ENCODE measurements at places on chromosomes 7 and 10.

DNA sequence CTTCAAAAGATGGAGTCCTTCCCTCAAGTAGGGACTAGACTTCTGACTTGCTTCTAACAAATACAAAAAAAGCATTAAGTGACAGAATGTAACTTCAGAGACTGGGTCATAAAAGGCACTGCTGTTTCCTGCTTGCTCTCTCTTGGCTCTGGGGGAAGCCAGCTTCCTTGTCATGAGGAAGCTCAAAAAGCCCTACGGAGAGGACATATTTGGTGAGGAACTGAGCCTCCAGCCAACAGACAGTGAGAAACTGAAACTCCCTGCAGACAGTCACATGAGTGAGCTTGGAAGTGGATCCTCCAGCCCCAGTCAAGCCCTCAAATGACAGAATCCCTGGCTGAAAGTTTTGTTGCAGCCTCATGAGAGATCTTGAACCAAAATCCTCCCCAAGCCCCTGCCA, 26.3 kb upstream of the SLC35G1 start:
- no peak for DNase-seq

GRCh38 chr7:142301923-142302550, 44.2 kb upstream of the PRSS58 start:
- no peak for DNase-seq

DNA sequence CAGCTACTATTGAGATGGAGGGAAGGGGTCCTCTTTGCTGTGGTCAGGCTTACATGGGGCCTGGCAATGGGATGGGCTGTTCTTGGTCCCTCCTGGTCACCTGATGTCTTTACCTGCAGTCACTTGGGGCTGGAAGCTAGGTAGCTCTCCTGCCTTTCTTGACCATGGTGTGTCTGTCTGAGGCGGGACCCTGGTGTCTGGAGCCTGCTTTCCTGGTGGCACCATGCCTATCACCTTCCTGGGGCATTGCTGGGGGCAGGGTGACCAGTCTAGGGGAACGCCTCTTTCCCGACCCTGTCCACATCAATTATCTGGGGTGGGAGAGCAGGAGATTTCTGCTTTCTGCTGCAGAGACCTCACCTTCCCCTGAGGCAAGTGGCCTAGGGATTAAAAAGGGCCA, 55.6 kb downstream of the ARHGAP22 start:
- no peak for DNase-seq

GRCh38 chr7:140033779-140034363, 28.9 kb downstream of the PARP12 start:
- no peak for DNase-seq

- no peak for DNase-seq
Observed at GRCh38 chr7:80942261-80943041, 23.6 kb upstream of the SEMA3C start.

- DNase-seq: no peak
Observed at GRCh38 chr10:112955582-112956421, 5.8 kb downstream of the TCF7L2 start.

- DNase-seq: no peak
Observed at GRCh38 chr7:16298221-16298620, 123.1 kb downstream of the CRPPA start.

GRCh38 chr7:940599-941408, 13.7 kb downstream of the ADAP1 start:
- DNase-seq: no peak

DNA sequence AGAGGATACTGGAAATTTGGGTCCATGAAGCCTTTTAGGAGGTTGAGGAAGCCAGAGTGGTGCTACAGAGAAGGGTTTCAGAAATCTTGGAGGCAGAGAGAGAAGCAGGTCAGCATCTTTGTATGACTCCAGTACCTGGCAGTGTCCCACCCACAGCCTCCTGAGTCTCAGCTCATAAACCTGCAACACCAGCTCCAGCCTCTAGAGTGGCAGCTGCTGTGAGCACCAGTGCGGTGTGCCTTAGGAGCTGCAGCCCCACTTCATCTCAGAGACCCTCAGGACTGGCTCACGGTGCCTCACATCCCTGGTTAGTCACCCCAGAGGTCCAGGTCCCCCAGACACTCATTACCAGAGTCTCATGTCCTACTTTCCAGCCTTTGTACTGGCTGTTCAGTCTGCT, 84.8 kb upstream of the PRKAR2B start:
- DNase-seq: no peak

DNA sequence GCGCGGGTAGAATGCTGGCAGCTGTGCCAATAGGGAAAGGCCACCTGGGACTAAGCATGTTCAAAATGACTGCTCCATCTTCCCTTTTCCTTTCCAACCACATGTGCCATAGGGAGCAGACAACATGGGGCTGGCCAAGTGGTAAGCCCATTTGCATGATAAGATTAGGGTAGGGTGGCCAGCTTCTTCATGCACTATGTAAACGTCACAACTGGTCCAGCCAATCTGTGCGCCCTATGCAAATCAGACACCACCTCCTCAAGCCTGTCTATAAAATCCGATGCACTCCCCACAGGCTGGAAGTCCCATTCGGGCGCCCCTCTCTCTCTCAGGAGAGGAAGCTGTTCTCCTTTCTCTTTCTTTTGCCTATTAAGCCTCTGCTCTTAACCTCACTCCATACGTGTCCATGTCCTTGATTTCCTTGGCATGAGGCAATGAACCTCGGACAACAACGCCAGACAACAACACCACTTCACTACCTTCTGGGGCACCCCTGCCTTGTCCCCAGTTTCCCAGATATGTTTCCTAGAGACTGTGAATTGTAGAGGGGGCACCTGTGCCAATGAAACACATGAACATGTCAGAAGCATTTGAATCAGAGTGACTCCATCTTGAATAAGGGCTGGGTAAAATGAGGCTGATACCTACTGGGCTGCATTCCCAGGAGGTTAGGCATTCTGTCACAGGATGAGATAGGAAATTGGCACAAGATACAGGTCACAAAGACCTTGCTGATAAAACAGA, 19.1 kb upstream of the EXOC6 start:
- no peak for DNase-seq

GRCh38 chr7:147014286-147014955, 897.8 kb downstream of the CNTNAP2 start:
- DNase-seq: no peak

- DNase-seq: no peak
Observed at GRCh38 chr7:84746353-84746752, 440.5 kb downstream of the SEMA3D start.

- DNase-seq: no peak
Observed at GRCh38 chr10:30903397-30904138, 128.1 kb downstream of the ZNF438 start.

DNA sequence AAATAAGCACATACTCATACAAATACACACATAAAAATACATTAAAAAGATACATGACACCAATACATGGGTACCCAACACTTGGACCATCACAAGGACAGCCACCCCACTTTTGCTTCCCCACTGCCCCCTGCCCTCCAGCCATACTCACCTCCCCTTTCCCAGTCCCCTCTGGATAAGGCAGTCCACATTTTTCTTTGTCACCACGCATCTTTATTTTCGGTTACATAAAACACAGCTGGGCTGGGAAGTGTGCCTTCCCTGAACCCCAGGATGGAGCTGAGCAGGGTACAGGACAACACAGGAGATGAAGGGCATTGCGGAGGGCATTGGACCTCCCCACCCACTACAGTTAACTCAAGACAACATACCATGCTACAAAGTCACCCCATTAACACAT, 1.1 kb upstream of the HOXA3 start:
- DNase-seq: no peak

GRCh38 chr7:139252451-139252850, 21.4 kb downstream of the UBN2 start:
- no peak for DNase-seq

GRCh38 chr7:16564909-16565426, 38.3 kb downstream of the LRRC72 start:
- no peak for DNase-seq

GRCh38 chr10:129033790-129034272, 433.2 kb upstream of the MGMT start:
- DNase-seq: no peak

- DNase-seq: no peak
Observed at GRCh38 chr7:7897509-7897908, 71.1 kb upstream of the GLCCI1 start.

DNA sequence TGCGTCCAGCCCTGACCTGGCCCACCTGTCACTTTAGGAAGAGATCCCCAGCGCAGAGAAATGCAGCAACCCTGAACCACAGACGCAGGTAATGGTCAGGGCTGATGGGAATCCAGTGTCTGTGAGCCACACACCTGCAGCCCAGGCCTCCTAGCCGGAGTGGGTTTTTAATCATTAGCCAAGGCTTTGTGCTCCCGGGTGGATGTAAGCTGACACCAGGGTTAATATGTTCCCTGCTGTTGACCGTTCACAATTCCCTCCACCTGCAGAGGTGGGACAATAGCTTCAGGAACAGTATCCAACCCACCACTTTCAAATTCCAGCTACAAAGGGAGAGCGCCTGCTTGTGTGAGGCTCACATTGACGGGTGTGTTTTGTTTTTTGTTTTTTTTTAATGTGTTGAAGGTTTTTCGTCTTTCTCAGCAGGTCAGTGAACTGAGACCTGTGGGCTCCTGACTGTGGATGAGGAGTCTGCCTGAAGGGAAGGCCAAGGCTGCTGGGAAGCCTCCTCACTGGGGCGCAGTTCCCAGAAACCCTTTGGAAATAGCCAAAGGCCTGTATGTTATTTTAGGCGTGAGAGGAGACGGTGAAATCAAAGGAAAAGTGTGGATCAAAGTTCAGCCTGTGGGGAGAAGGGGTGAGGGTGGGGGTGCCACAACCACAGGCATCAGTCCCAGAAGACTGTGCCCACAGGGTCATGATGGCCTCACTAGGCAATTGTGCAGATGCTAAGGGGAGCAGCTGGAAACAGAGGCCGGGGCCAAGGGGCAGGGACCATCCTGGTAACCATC, 111.1 kb downstream of the TNS3 start:
- no peak for DNase-seq

- no peak for DNase-seq
Observed at GRCh38 chr7:120920034-120920433, 30.5 kb upstream of the ING3 start.

GRCh38 chr10:95275726-95276366, 15.0 kb downstream of the PDLIM1 start:
- DNase-seq: no peak

- DNase-seq: no peak
Observed at GRCh38 chr10:3811291-3811870, 26.4 kb upstream of the KLF6 start.

DNA sequence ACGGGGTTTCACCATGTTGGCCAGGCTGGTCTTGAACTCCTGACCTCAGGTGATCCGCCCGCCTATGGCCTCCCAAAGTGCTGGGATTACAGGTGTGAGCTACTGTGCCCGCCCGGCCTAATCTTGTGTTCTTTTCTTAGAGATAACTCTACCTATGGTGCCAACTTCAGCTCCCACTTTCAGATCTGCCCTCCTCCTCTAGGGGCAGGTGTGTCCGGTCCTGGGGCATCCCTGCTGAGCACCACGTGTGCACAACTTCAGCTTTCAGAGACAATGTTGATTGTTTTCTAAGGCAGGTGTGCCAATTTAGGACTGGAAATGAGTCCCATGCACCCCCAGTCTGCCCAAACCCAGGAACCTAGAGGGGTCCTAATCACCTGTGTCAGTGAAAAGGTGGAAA, 18.5 kb upstream of the FXYD4 start:
- no peak for DNase-seq

DNA sequence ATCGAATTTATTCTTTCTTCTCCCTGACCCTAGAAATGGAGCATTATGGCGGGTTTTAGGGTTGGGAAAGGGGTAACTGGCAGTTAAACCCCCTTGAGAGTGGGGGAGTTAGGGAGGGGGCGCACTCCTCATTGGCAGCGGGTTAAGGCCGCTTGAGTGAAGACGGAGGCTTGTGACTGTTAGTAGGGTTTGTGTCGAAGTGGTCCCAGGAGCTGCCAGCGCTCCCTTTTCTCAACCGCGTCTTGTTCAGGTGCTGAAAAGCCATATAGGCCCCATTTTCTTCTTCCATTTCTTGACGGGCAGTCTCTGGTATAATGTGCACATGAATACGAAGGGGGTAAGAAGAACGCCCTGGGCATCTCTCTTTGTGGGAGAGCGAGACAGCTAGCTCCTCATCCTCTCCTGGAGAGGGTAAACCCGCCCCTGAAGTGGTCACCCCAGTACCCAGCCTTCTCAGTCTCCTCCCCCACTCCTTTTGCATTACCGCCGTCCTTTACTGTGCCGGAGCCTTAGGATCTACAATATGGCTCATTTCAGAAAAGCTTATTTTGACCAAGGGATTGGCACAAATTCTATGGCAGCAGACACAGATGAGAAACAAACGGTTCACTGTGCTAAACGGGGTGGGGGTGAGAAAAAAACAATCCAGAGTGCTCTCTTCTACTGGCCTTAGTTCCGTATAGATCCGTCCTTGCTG, 836 bp downstream of the KMT2E start:
- DNase-seq: peak; percentile 29

- no peak for DNase-seq
Observed at GRCh38 chr10:20877986-20878983, 18.8 kb downstream of the NEBL start.

GRCh38 chr10:131751827-131752775, 148.7 kb upstream of the PPP2R2D start:
- DNase-seq: no peak

DNA sequence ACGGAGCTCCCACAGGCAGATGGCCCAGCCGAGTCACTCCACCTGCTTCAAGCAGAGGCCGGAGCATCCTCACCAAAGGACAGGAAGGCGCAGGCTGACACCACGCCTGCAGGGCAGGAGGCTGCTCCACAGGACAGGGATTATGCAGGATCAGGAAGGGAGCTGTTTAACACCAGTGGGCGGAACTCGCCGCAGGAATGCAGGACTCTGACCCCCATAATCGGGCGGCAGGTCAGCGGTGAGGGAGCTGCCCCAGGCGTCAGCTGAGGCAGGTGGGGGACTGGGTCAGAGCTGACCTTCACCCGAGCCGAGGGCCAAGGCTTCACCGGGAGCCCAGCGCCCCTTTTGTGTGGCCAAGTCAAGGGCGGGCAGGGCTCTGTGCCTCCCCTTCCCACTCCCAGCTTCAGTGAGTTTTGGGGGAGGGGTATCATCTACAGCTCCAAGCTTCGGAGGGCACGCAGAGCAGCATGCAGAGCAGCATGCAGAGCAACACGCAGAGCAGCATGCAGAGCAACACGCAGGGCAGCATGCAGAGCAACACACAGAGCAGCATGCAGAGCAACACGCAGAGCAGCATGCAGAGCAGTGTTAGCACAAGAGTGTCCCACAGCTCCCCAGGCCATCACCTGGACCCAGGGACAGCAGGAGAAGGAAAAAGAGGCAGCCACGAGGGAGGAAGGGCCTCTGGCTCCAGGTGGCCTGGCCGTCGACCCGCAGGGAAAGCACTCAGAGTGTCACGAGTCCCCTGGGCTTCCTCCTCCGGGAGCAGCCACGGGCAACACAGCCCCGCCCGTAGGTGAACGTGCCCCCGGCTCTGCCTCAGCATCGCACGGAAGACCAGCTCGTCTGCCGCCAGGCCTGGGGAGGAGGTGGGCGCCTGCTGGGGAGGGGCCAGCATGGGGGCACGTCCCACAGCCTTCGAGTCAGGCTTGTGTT, 151.7 kb upstream of the PPP2R2D start:
- DNase-seq: no peak

GRCh38 chr10:2303169-2303568, 565.8 kb upstream of the ADARB2 start:
- no peak for DNase-seq

All from CD8-positive, alpha-beta memory T cell (primary cell).